ENCODE measurements at places on chromosomes 7 and 10.
A peak's percentile ranks its signal among the peaks of the same experiment; 100 is the strongest.

DNA sequence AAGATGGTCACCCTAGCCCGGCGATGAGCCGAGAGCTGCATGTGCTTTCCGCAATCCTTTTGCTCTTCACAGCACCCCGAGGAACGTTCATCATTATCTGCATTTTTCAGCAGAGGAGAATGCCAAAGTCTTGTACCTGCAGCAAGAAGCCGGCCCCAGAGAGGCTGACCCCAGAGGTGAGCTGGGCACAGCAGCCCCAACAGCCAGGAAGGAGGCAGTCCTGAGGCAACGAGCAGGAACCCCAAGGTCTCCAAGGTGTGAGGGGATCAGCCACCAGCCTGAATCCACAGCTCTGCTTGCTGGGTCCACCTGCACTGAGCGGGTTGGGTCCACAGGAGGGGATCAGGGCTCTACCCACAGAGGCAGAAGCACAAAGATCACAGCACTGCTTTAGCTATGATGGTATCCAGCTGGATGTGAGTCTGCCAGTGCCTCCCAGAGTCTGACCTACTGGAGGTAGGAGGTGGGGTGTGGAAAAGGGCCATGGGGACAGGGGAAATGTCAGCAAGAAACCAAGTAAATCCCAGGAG lies 16.8 kb upstream of the GDF10 start:
- no peak for DNase-seq

GRCh38 chr10:131779661-131780394 lies 121.0 kb upstream of the PPP2R2D start:
- no peak for DNase-seq

DNA sequence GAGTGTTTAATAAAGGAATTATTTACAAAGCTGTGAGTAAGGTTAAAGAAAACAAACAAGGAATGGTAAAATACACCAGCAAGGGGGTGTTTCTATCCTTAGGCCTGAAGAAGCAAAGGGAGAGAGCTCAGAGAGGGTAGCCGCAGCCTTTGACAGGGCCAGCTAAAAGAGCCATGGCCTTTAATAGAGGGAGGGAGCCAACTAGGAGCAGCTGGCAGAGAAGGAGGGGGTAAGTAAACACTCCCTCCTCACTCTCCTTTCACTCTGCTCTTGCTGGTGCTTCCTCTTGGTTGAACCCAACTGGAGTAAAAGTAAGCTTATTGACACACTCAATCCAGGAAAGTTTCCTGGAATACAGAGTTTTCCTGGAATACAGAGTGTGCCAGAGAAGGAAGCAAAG lies 87.5 kb downstream of the CH25H start:
- DNase-seq = no peak

GRCh38 chr7:114916261-114916892 lies 5.5 kb upstream of the MDFIC start:
- DNase-seq = no peak

GRCh38 chr10:20040012-20040411 lies 223.8 kb downstream of the PLXDC2 start:
- peak; percentile 25 for DNase-seq

GRCh38 chr10:115001506-115002381 lies 63.7 kb downstream of the TRUB1 start:
- peak; percentile 15 for DNase-seq

DNA sequence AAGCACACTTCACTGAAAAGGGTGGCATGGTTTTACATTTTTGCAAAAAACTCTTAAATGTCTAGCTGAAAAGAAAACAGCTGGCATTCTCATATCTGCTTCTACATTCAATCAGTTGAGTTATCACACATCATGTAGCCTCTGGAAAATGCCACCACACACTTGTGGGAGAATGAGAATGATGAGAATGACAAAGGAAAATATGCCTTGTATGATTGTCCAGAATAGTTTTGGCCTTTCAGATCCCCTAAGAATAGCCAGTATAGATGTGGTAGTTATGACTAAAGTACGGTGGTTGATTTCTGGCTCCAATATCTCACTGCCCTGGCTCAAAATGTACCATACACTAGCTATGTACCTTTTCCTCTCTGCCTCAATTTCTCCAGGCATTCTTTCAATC lies 30.2 kb upstream of the FRMD4A start:
- peak; percentile 34 for DNase-seq

DNA sequence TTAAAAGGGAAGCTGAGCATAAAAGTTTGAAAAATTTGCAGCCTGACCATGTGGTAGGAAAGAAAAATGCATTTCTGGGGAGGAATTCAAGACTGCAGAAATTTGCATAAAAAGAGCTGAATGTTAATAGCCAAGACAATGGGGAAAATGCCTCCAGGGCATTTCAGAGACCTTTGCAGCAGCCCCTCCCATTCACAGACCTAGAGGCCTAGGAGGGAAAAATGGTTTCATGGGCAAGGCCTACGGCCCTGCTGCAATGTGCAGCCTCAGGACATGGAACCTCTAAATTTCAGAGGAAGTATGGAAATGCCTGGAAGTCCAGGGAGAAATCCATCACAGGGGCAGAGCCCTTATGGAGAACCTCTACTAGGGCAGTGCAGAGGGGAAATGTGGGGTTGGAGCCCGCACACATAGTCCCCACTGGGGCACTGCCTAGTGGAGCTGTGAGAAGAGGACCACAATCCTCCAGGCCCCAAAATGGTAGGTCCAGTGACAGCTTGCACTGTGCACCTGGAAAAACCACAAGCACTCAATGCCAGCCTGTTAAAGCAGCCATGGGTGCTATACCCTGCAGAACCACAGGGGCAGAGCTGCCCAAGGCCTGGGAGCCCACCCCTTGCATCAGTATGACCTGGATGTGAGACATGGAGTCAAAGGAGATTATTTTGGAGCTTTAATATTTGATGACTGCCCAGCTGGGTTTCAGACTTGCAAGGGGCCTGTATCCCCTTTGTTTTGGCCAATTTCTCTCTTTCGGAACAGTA lies 243.8 kb downstream of the DNAJB9 start:
- DNase-seq = no peak

DNA sequence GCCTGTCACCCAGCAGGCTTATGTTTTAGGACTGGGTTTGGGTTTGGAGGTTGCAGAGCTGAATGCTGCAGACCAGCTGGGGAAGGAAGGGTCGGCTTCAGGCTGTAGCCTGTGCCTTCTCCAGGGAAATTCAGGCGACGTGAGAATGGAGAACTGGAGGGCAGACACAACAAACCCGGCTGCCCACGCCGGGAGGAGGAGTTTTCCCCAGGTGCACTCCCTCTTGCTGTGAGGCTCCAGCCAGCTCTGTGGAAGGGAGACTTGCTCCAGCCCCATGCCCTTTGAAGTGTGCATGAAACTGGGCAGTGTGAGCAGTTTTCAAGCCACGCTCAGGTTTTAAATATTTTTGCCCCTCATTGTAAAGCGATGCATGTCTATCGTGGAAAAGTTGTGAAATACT lies 279.1 kb downstream of the CCSER2 start:
- no peak for DNase-seq

- no peak for DNase-seq
Measured at GRCh38 chr7:106883456-106884026, 18.5 kb downstream of the PIK3CG start.

DNA sequence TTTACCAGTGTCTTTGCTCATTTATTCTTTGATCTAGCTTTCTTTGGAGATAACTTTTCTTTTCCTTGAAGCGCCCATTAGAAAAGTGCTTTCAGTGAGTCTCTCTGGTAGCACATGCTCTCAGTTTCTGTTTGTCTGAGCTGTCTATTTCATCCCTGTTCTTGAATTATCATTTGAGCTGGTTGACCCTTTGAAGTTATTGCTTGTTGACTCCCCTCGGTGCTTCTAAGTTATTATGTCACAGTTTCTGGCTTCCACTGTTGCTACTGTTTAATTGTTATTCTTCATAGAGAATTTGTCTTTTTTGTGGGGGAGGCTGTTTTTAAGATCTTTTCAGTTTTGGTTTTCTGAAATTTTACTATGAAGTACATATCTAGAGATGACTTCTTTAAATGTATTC lies 11.4 kb upstream of the PRF1 start:
- DNase-seq = no peak

DNA sequence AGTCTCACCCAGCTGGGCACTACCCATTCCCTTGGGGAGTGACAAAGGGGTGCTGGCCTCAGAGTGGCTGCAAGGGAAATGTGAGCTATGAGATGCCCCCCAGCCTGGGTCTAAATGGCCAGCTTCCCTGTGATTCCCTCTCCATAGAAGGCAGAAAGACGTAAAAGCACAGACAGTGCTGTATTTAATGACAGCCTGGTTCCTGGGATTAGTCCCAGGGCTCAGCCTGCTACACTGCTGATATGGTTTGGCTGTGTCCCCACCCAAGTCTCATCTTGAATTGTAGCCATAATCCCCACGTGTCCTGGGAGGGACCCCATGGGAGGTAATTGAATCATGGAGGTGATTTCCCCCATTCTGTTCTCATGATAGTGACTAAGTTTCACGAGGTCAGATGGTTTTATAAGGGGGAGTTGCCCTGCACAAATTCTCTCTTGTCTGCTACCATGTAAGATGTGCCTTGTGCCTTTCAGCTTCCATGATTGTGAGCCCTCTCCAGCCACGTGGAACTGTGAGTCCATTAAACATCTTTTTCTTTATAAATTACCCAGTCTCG lies 23.9 kb upstream of the CALN1 start:
- no peak for DNase-seq

All from fibroblast of lung (primary cell).